Hindlimb muscle (tissue), 1 donor: ENCODE measurements at places on chromosomes 11 and 22. TPM values are rescaled to one million over a fixed set of nuclear protein-coding genes. Genes with fewer than 3 reads are reported as not detected.

DNA sequence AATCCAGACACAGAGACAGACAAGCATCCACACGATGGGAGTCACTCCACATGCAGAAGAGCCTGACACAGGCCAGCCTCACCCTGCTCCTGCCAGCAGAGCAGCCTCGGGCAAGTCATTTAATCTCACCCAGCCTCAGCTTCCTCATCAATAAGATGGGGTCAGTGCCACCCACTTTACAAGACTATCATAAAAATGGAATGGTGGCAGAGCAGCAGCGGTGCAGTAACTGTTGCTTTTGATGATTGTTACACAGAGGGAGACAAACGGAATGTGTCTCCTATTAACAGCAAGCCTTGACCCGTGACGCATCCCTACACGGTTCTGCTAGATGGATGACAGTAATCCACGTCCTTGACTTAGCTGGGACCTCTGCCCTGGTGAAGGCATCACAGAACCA lies 26.0 kb upstream of the ARFGAP3 start:
- DNase-seq = no peak

GRCh38 chr22:32775957-32776356 lies 25.5 kb upstream of the TIMP3 start:
- no peak for DNase-seq

- no peak for DNase-seq
Measured at GRCh38 chr11:79973721-79974617, 533.1 kb upstream of the TENM4 start.

DNA sequence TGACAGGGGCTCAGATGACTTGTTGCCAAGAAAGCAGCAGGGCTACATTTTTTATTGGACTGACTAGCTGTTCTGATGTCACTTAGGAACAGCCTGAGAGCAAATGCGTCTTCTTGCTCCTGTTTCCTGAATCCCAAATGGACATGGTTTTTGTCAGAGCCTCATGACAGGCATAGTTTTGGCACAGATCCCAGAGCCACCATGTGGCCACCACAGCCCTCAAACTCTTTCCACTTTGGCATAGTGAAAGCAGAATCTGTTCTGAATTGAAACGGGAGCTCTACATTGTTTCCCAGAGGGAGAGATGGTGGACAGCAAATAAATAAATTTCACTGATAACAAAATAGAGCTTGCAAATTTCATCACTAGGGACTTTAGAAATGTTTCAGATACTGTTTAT lies 222.2 kb downstream of the C11orf87 start:
- no peak for DNase-seq

DNA sequence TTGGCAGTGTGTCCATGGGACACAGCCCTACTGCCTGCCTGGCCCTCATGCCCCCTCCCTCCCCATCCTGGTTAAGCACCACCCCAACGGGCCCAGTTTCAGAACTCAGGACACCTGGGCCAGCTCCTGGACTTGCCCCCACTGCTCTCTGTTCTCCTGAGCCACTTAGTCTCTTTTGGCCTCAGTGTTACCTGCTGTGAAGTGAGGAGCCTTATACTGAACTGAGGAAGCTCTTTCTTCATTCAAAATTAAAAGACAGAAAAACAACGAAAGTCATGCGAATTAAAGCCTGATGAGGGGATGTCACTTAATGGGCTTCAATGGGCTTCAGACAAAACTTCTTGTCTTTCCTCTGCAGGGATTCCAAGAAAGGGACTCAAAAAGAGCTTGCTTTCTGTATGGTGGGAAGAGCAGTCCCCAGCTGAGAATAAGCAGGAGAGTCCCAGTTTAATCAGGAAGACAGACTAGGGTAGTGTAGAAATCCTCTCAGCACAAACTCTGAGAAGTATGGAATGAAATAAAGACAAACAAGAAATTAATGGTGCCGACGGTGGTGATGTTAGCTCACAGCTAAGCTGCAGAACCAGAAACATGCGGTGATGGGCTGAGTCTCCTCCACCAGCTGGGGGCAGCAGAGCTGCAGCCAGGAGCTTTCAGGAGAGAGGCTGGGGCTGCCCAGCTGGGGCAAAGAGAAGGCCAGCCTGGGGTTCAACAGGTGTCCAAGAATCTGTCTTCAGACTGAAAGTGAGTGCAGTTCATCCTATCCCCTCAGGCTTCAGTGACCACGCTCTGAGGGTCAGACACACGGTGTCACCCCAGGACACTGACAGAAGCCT lies 101.0 kb downstream of the GGTLC2 start:
- no peak for DNase-seq

OR51B5 gene
- not detected for polyA plus RNA-seq

OR8D4 gene
- 0.18 TPM for polyA plus RNA-seq

PARVA gene
- 75.8 TPM for polyA plus RNA-seq
